Spleen (tissue), 13 donors: ENCODE measurements at places on chromosomes 5 and 9. TPM values are rescaled to one million over a fixed set of nuclear protein-coding genes. Genes with fewer than 3 reads are reported as not detected.

Gene SNX18
- 4.8 TPM for polyA plus RNA-seq

Gene SPINK4
- polyA plus RNA-seq, result 0.67 TPM

Gene ZNF462
- 0.70 TPM for polyA plus RNA-seq

Gene SVEP1
- polyA plus RNA-seq, result 3.7 TPM

Gene PCA3
- polyA plus RNA-seq, result not detected

Gene EPB41L4B
- polyA plus RNA-seq, result 0.38 TPM

Gene DNAI1
- polyA plus RNA-seq, result not detected

Gene RNF208
- 2.9 TPM for polyA plus RNA-seq

Gene LIFR
- polyA plus RNA-seq, result 9.7 TPM

Gene TRPM6
- polyA plus RNA-seq, result 0.15 TPM

Gene PFN3
- polyA plus RNA-seq, result not detected

GRCh38 chr9:27475057-27475595 lies 49.0 kb upstream of the IFNK start:
- H3K4me1 ChIP-seq, result peaks cover 14% of the 10 kb centered on the region
- DNase-seq, result no peak
- H3K27ac ChIP-seq, result no peak overlapping the region

DNA sequence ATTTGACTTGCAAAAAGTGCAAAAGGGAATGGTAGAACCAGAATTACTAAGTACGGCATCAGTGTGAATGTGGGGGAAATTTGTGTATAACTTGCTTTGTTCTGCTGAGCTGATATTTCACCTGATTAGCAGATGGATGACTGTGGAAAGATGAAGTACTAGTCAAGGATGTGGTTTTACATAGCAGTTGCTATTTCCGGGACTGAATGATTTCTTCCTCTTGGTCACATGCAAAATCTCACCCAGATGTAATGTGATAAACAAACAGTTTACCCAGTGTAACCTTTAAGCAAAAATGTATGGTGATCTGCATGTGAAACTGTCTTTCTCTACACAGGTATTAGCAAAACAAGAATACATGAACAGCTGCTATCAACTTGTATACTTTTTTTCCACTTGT lies 46.1 kb downstream of the DCP2 start:
- peaks cover 18% of the 10 kb centered on the region for H3K4me1 ChIP-seq
- peaks cover 12% of the 10 kb centered on the region for H3K36me3 ChIP-seq
- no peaks in the 10 kb centered on the region for H3K27me3 ChIP-seq
- DNase-seq, result no peak

- no peak overlapping the region for H3K27ac ChIP-seq
- H3K36me3 ChIP-seq, result no peaks in the 10 kb centered on the region
- no peak for DNase-seq
- no peaks in the 10 kb centered on the region for H3K27me3 ChIP-seq
- no peak overlapping the region for H3K4me3 ChIP-seq
These were observed 53.3 kb downstream of the PCA3 start for GRCh38 chr9:76817489-76817888.

DNA sequence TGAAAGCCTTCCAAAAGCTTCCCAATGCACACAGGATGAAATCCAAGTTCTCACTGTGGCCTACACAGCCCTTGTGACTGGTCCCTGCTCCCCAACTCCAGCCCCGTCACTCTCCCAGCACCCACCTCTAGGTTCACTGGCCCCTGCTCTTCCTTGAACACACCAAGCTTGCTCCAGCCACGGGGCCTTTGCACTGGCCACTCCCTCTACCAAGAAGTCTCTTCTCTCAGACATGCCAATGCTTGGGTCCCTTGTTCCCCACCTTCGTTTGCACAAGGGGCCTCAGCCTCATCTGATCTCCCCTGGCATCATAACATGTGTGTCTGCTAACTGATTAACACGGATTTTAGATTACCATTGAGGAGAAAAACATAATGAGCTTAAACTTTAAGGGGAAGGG lies 56.0 kb downstream of the ROR2 start:
- H3K27ac ChIP-seq, result no peak overlapping the region
- H3K36me3 ChIP-seq, result no peaks in the 10 kb centered on the region
- H3K4me3 ChIP-seq, result no peak overlapping the region
- peaks cover 7% of the 10 kb centered on the region for H3K27me3 ChIP-seq
- H3K4me1 ChIP-seq, result no peaks in the 10 kb centered on the region

GRCh38 chr9:15843931-15844330 lies 291.1 kb downstream of the CCDC171 start:
- no peaks in the 10 kb centered on the region for H3K36me3 ChIP-seq
- no peaks in the 10 kb centered on the region for H3K4me1 ChIP-seq
- no peak overlapping the region for H3K27ac ChIP-seq
- H3K4me3 ChIP-seq, result no peak overlapping the region
- no peak for DNase-seq

- no peaks in the 10 kb centered on the region for H3K4me1 ChIP-seq
- no peaks in the 10 kb centered on the region for H3K36me3 ChIP-seq
- H3K27me3 ChIP-seq, result peaks cover 2% of the 10 kb centered on the region
- DNase-seq, result peak; percentile 31
- H3K4me3 ChIP-seq, result no peak overlapping the region
These were observed 134.7 kb downstream of the COL23A1 start for GRCh38 chr5:178455480-178455835.

DNA sequence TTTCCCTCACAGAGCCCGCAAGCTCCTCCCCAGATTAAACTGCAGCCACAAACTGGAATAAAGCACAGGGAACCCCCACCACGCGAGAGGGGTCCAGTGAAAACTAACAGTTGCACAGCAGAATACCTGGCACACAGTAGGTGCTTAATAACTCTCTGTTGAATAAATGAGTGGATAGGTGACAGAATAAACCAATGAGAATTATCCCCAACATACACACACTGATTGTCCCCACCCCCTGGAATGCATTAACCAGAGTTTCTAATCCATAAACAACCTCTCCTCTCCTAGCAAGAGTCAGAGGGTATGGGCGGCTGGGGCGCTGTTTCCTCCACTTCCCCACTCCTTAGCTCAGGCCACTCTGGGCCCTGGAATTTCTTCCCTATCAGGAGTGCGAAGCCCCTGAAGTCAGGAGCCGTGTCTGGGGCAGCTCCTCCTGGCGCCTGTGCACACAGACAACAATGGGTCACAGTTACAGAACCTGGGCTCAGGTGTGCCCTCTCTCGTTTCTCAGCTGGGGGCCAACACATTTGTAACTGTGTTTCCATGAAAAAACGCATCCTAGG lies 27.6 kb downstream of the RAPGEF1 start:
- H3K36me3 ChIP-seq, result no peaks in the 10 kb centered on the region
- no peak overlapping the region for H3K27ac ChIP-seq
- no peaks in the 10 kb centered on the region for H3K27me3 ChIP-seq
- DNase-seq, result no peak
- peaks cover 34% of the 10 kb centered on the region for H3K4me1 ChIP-seq

- DNase-seq, result no peak
- H3K27me3 ChIP-seq, result no peaks in the 10 kb centered on the region
- H3K27ac ChIP-seq, result no peak overlapping the region
- no peak overlapping the region for H3K4me3 ChIP-seq
- H3K4me1 ChIP-seq, result no peaks in the 10 kb centered on the region
- no peaks in the 10 kb centered on the region for H3K36me3 ChIP-seq
These were observed 46.6 kb downstream of the ATG10 start for GRCh38 chr5:82018462-82018861.

GRCh38 chr9:107242073-107243030 lies 40.7 kb upstream of the RAD23B start:
- no peaks in the 10 kb centered on the region for H3K27me3 ChIP-seq
- H3K27ac ChIP-seq, result no peak overlapping the region
- H3K4me3 ChIP-seq, result no peak overlapping the region

DNA sequence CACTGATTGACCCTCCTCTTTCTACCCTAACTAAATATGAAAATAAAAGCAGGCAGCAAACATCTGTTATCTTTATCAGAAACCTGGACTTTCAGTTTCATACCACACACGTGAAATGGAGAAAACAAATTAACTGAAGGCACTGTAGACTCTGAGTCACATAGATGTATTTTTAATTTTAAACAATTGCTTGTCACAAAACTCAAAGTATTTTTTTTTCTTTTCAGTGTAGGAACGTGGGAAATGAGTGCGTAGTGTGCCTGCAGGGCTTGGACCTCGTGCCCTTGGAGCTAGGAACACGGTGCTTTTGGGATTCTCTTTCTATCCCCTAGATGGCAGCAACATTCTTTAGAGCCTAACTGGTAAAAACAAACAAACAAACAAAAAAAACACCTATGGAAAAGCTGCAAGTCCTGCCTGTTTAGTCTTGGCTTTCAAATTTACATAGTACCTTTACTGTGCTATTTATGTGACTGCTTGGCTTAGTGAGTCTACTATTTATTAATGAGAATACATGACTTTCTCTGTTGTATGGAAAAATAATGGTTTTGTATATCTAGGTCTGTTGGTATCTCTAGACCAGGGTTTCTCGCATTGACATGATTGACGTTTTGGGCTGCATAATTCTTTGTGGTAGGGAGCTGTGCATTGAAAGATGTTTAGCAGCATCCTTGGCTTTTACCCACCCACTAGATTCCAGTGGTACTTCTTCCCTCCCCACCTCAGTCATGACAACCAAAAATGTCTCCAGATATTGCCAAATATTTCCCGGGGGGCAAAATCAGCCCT lies 16.8 kb upstream of the ACTBL2 start:
- H3K27ac ChIP-seq, result no peak overlapping the region
- peaks cover 5% of the 10 kb centered on the region for H3K4me1 ChIP-seq
- no peaks in the 10 kb centered on the region for H3K27me3 ChIP-seq
- no peak for DNase-seq
- H3K36me3 ChIP-seq, result no peaks in the 10 kb centered on the region

- no peaks in the 10 kb centered on the region for H3K4me1 ChIP-seq
- no peak for DNase-seq
These were observed 100.7 kb downstream of the SLIT3 start for GRCh38 chr5:169200125-169200778.

DNA sequence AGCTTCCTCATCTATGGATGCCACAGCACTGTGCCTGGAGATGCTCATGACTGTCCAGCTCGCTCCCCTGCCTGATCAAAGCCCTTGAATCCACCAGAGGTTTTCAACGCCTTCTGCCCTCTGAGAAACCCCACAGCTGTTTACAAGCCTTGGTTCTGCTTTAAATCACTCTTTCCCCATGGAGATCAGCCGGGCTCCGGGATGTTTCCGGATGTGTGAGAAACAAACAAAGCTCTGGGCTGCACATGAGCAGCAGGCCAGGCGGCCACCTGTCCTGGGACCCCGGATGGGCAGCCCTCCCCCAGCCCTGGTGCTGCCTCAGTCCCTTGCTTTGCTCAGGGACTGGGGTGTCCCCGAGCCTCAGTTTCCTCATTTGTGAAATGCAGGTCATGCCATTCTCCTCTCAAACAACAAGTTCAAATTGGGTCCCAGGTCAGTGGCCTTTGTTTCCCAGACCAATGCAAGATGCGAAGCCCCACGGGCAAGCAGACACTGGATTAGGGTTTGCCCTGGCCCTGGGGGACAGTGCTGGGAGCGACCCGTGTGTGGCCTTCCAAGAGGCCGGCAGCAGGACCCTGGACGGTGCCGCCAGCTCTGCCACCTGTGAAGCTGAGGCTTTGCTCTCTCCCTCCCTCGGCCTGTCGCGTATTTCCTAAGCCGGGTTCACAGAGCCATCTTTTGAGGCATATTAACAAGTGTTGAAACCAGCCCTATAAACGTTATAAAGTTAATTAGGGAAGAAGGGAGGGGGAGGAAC lies 42.4 kb upstream of the PHYKPL start:
- no peaks in the 10 kb centered on the region for H3K36me3 ChIP-seq
- DNase-seq, result no peak
- H3K27me3 ChIP-seq, result no peaks in the 10 kb centered on the region
- no peak overlapping the region for H3K4me3 ChIP-seq
- H3K4me1 ChIP-seq, result peaks cover 6% of the 10 kb centered on the region

DNA sequence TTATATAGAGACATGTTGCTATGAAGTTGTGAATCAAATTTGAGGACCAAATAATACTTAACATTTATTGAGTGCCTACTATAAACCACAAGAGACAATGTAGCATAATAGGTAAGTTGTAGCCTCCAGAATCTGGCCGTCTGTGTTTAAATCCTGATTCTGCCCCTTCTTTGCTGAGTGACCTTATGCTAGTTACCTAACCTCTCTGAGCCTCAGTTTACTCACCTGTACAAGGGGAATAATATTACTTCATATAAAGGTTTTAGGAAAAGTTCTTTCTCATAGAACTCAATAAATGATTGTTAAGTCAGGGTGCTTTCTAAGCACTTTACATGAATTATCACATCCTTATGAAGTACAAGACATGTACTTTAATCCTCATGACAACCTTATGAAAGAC lies 120.6 kb downstream of the NDUFS4 start:
- H3K27ac ChIP-seq, result no peak overlapping the region
- DNase-seq, result no peak
- H3K27me3 ChIP-seq, result no peaks in the 10 kb centered on the region
- peaks cover 11% of the 10 kb centered on the region for H3K36me3 ChIP-seq
- H3K4me3 ChIP-seq, result no peak overlapping the region

GRCh38 chr9:132638240-132638639 lies 31.5 kb downstream of the DDX31 start:
- H3K4me1 ChIP-seq, result no peaks in the 10 kb centered on the region
- DNase-seq, result no peak
- H3K36me3 ChIP-seq, result peaks cover 58% of the 10 kb centered on the region
- no peak overlapping the region for H3K27ac ChIP-seq

DNA sequence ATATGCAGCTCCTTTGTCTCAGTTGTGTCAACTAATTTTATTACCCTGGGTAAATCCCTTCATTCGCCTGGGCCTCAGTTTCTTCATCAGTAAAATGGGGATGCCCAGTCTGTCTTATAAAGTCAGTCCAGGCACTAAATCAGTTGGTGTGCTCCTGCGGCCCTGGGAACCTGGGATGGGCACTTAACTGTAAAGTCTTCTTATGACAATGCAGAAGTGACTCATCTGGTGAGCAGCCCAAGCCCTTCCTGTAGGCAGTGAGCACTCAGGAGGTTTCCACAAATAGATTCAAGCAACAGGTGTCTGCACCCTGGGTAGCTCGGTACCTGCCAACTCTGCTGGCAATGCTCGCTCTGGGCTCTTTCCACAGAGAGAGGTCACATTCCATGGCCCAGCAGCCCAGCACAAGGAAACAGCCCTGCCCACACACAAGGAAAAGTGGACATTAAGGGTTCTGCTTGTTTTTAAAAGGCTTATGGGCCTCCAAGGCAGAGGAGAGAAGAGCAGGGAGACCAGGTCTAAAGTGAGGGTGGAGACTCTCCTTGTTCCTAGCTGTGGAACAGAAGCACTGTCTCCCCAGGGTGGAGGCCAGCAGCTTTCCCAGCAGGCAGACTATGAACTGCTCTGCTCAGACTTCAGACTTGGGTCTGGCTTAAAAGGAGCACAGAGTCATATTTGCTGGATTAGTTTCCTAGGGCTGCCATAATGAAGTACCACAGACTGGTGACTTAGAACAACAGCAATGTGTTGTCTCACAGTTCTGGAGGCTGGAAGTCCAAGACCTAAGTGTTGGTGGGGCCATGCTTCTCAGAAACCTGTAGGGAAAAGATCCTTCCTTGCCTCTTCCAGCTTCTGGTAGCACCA lies 89.7 kb upstream of the ADRA1B start:
- DNase-seq, result no peak

DNA sequence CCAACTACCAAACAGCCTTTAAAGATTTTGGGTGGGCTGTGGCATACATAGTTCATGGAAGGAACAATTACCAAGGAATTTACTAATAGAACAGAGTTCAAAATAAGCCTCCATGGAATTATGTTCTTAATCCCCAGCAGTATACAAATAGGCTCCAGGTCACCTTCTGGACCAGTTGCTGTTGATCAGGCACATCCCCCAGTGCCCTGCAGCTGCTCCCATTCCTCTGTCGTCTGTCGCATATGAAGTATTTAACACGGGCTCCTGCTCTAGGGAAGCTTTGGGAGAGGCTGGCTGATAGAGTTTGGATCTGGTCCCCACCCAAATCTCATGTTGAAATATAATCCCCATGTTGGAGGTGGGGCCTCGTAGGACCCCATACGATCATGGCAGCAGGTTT lies 17.8 kb downstream of the SHC3 start:
- no peak overlapping the region for H3K27ac ChIP-seq
- no peak for DNase-seq
- no peaks in the 10 kb centered on the region for H3K27me3 ChIP-seq
- no peaks in the 10 kb centered on the region for H3K4me1 ChIP-seq
- H3K36me3 ChIP-seq, result no peaks in the 10 kb centered on the region
